ENCODE measurements at places on chromosomes 2 and 18. TPM values are rescaled to one million over a fixed set of nuclear protein-coding genes. Genes with fewer than 3 reads are reported as not detected.

GRCh38 chr18:25097569-25098056, 254.4 kb downstream of the ZNF521 start:
- no peak overlapping the region for H3K27ac ChIP-seq
- H3K4me1 ChIP-seq: no peaks in the 10 kb centered on the region
- no peaks in the 10 kb centered on the region for H3K27me3 ChIP-seq
- H3K36me3 ChIP-seq: no peaks in the 10 kb centered on the region

GRCh38 chr2:54858021-54858681, 134.7 kb downstream of the EML6 start:
- no peak for DNase-seq
- H3K36me3 ChIP-seq: no peaks in the 10 kb centered on the region
- H3K27me3 ChIP-seq: no peaks in the 10 kb centered on the region
- H3K4me3 ChIP-seq: no peak overlapping the region

GRCh38 chr2:226692521-226693126, 107.0 kb downstream of the IRS1 start:
- DNase-seq: no peak
- H3K27ac ChIP-seq: no peak overlapping the region
- no peaks in the 10 kb centered on the region for H3K4me1 ChIP-seq
- no peaks in the 10 kb centered on the region for H3K36me3 ChIP-seq

DNA sequence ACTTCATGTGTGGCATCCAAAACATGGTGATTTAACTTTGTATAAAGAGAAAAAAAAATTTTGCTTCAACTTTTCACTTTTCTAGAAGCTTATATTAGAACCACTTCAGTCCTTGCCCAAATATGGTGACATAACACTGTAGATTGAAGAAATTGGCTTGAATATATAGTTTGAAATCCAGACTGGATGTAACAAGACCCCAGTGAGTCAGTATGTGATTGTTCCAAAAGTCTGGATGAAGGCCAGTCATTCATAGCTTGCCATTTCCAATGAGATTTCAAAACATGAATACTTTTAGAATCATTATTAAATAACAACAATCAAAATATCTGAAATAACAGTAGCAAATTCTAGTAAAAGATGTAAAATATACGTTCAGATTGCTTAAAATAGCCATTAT, 104.8 kb upstream of the FN1 start:
- H3K4me1 ChIP-seq: peaks cover 7% of the 10 kb centered on the region
- peaks cover 2% of the 10 kb centered on the region for H3K36me3 ChIP-seq
- no peak overlapping the region for H3K27ac ChIP-seq

DNA sequence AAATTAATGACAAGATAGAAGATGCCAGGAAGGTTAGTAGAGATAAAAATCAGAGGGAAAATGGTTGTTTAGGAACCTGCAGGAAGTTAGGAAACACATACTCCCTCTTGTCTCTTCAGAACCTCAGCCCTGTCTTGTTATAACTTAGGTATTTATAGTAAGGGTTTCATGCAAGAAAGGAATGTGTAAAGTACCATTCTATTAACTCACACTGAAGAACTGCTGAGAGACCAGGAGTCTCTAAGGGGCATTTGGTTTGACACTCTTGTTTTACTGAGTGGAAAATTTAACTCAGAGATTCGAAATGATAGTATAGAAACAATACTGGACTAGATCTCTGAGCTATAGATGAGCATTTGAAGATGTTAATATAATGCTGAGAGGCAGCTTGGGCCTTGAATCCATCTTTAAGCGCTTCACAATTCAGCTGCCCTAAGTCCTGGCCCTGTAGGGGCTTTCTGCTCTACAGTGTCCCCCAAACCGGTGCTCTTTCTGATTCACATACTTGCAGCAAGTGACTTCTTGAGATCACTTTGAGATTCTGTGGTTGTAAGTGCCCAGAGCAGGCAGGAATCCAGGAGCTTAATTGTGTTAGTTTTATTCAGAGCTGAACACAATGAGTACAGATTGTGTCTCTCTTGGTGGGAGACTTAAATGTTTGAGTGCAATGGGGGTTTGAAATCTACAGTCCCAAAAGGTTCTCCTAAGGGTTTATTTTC, 235.0 kb upstream of the RGPD4 start:
- no peak overlapping the region for H3K27ac ChIP-seq
- DNase-seq: no peak
- no peak overlapping the region for H3K4me3 ChIP-seq
- no peaks in the 10 kb centered on the region for H3K36me3 ChIP-seq

- no peak overlapping the region for H3K4me3 ChIP-seq
- H3K36me3 ChIP-seq: no peaks in the 10 kb centered on the region
- no peaks in the 10 kb centered on the region for H3K4me1 ChIP-seq
These were observed 585.9 kb downstream of the ZEB2 start for GRCh38 chr2:143933946-143934569.

- H3K27ac ChIP-seq: no peak overlapping the region
- H3K27me3 ChIP-seq: no peaks in the 10 kb centered on the region
- no peaks in the 10 kb centered on the region for H3K36me3 ChIP-seq
- DNase-seq: no peak
- no peaks in the 10 kb centered on the region for H3K4me1 ChIP-seq
- no peak overlapping the region for H3K4me3 ChIP-seq
These were observed 254.3 kb downstream of the FIGN start for GRCh38 chr2:163481515-163481914.

DNA sequence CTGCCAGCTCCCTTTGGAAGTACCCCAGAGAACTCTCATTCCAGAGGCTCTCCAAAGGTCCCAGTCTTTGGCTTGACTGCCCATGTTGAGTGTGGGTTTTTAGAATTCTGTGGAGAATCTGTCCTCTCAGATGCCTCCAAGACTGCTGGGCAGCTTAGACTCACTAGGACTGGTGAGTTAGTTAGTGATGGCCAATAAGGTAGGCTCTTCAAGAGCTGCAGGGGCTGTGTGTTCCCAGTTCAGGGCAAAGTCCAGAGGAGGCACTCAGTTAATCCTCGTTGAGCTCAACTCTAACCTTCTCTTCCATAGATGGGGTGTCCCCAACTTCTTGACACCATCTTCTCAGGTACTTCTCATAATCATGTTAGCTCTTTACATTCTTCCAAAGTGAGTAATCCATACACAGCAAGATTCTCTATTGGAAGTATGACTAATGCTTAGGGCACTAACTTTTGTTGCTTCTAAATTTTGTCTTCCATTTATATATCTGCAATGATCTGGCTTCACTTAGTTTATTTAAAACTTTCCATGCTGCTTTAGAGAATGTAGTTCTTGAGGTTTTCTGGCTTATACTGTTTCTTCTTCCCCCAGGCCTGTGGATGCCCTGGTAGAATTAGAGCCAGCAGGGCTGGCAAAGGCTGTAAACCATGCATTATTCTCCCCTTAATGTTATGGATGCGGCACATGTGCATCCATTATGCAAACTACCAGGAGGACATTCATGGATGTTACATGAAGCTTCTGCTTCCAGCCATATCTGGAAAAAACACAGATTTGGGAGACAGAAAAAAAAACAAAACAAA, 88.9 kb downstream of the POLE4 start:
- H3K4me1 ChIP-seq: peaks cover 6% of the 10 kb centered on the region
- DNase-seq: no peak
- H3K4me3 ChIP-seq: no peak overlapping the region

DNA sequence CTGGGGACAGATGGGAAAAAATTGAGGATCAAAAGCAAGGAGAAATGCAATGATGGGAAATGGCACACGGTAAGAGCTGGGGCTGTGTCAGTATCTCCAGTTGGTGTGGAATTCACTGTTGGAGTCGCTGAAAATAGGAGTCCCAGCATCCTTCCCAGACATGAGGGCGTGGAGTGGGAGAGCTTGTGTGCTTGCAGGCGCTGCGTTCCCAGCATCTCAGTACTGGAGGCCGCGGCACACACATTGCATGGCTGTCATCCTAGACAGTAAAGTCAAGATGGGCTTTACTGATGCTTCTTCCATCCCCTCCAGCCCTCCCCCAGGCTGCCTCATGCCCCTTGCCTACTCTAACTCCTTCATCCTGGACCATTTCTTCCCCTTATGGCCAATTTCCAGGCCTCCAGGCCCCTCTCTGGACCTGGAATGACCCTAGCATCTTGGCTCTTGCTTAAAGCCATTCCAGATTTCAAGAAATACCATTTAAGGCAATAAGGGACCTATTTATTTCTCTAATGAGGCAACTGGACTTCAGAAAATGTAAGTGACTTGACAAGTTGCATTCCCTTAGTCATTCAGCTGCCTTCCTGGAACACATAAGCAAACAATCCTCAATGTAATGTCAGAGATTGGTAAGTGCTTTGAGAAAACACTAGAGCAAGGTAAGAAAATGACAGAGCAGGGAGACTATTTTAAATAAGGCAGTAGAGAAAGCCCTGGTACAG, 70.5 kb upstream of the TTC39C start:
- DNase-seq: no peak
- no peaks in the 10 kb centered on the region for H3K4me1 ChIP-seq
- no peaks in the 10 kb centered on the region for H3K36me3 ChIP-seq
- H3K4me3 ChIP-seq: no peak overlapping the region
- no peak overlapping the region for H3K27ac ChIP-seq

DNA sequence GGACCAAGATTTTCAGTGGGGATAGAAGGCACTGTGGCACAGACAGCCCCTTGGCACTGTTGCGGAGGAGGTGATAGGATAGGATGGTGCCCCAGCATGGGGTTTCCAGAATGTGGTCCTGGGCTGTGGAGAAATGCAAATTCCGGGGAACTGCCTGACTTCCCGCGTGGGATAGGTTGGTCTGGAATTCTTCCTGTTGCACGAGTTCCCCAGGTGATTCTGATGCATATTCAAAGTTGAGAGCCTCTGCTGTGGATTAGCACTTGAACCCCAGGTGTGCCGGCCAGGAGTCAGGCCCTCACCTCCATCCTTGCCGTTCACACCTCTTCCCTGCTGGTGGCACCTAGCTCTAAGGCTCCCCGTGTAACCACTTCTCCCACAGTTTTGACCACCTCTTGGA, 15.5 kb downstream of the NCK2 start:
- H3K36me3 ChIP-seq: no peaks in the 10 kb centered on the region
- no peak overlapping the region for H3K4me3 ChIP-seq
- H3K27me3 ChIP-seq: no peaks in the 10 kb centered on the region
- no peak for DNase-seq

DNA sequence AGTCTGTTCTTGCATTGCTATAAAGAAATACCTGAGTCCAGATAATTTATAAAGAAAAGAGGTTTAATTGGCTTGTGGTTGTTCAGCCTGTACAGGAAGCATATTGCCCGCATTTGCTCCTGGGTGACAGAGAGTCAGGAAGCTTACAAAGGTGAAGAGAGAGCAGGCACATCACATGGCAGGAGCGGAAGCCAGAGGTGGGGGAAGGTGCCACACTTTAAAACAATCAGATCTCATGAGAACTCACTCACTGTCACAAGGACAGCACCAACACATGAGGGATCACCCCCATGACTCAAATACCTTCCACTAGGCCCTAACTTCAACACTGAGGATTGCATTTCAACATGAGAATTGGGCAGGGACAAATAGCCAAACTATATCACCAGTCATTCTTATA, 124.8 kb upstream of the COL5A2 start:
- H3K27ac ChIP-seq: no peak overlapping the region
- H3K4me1 ChIP-seq: no peaks in the 10 kb centered on the region
- no peak overlapping the region for H3K4me3 ChIP-seq
- no peak for DNase-seq
- H3K27me3 ChIP-seq: no peaks in the 10 kb centered on the region

- no peak overlapping the region for H3K27ac ChIP-seq
- H3K27me3 ChIP-seq: no peaks in the 10 kb centered on the region
- no peaks in the 10 kb centered on the region for H3K4me1 ChIP-seq
- no peaks in the 10 kb centered on the region for H3K36me3 ChIP-seq
These were observed 47.7 kb upstream of the SCG2 start for GRCh38 chr2:223649554-223650533.

DNA sequence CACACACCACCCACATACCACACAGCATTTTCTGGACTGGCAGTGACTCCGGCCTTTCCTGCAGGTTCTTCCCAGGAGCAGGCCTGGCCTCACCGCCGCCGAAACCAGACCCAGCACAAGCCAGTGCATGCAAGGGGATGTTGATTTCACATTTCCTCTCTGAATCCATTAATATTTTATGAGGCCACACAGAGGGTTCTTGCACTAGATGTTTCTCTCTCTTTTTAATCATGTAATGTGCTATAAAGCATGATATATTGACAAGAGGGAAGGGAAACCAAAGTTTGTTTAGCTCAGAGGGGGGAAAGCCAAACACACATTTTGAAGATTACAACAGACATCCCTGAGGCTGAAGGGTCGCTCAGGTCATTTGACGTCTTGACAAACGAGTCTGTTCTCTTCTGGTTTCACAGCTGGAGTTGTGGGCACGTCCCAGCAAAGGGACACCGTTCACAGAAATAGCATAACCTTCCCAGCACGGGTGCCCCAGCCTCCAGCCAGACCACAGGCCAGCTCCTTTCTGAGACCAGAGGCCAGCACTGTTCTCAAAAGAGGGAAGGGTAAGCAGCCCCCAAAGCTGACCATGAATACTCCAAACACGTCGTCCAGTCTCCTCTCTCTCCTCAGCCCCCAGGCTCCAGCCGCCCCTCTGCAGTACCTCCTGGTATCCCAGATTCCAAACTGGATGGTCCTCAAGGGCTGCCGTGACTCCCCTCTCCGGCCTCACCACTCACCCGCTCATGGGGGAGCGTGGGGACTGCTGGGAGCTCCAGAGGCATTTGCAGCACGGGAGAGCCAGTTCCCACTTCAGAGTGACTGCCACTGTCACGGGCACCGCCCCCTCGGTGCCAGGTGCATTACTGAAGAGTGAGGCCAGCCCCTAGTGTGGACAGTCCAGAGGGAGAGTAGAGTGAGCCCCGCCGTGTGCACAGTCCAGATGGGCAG, 340.3 kb upstream of the SALL3 start:
- H3K4me3 ChIP-seq: no peak overlapping the region
- no peak for DNase-seq
- no peaks in the 10 kb centered on the region for H3K36me3 ChIP-seq
- H3K4me1 ChIP-seq: no peaks in the 10 kb centered on the region
- H3K27me3 ChIP-seq: no peaks in the 10 kb centered on the region

DNA sequence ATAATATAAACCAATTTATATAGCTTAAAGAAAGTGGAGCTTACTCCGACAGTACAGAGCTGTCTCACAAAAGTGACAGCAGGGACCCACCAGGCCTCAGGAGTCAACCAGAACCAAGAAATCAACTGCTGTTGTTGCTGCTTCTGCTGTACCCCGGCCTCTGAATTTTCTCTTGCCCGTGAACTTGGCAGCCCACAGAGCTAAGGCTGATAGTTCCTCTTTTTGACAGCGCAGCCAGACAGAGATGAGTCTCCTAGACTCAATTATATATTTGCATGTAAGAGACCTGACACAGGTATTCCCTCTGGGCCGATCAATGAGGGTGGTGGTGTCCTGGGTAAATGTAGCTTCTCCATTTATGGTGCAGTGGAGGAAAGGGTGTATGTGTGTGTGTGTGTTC, 109.4 kb downstream of the KCTD1 start:
- no peak overlapping the region for H3K27ac ChIP-seq
- H3K27me3 ChIP-seq: no peaks in the 10 kb centered on the region
- H3K4me3 ChIP-seq: no peak overlapping the region
- no peaks in the 10 kb centered on the region for H3K36me3 ChIP-seq

- DNase-seq: no peak
- no peak overlapping the region for H3K27ac ChIP-seq
- no peaks in the 10 kb centered on the region for H3K27me3 ChIP-seq
- H3K36me3 ChIP-seq: no peaks in the 10 kb centered on the region
These were observed 23.1 kb upstream of the DSG3 start for GRCh38 chr18:31424383-31424988.

Gene SKOR2
- total RNA-seq: not detected

Gene PRKAG3
- 1.0 TPM for total RNA-seq

Gene RUFY4
- total RNA-seq: 0.39 TPM

Gene REG3A
- 4.1 TPM for total RNA-seq

Gene CAPN10
- total RNA-seq: 23.7 TPM

Gene CAVIN2
- total RNA-seq: 23.2 TPM

Gene TUBB8B
- total RNA-seq: not detected

Gene CAPN13
- not detected for total RNA-seq

Gene FHL2
- total RNA-seq: 60.4 TPM

Gene FBXO15
- total RNA-seq: 0.51 TPM
